ENCODE measurements at places on chromosomes 7 and 10.
A peak's percentile ranks its signal among the peaks of the same experiment; 100 is the strongest.

DNA sequence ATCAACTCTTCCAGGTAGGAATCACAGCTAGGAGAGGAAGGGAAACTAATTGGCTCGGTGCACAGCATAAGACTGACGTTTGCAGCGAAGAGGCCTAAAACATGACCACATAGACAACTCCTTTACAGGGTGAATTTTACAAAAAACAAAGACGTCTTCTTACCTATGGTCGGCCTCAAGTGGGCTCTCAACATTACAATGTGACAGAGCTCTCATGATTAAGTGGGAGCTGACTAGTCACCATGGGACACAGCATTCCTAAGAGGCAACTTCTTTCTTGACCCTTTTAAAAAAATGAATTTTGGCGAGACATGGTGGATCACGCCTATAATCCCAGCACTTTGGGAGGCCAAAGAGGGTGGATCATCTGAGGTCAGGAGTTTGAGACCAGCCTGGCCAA lies 4.6 kb downstream of the PDIA4 start:
- no peak for DNase-seq

GRCh38 chr10:36766415-36766810 lies 359.0 kb upstream of the ANKRD30A start:
- DNase-seq: no peak

DNA sequence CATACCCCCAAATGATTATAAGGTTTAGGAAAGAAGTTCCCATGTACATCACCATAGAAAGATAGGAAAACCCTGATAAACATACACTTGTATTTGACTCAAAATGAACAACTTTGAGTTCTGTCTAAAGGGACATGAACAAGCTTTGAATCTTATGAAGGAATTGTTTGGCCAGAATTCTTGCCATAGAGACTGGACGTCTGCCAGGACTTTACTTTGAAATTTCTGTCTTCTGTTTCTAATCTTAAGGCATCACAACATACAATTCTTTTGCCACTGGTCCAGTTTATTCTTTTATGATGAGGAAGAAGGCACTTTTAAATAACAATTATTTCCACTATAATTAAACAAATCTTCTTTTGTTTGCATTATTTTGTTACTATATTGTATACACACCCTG lies 26.2 kb upstream of the CYP26C1 start:
- DNase-seq: no peak

GRCh38 chr7:151432658-151433521 lies 7.1 kb downstream of the CRYGN start:
- DNase-seq: no peak

DNA sequence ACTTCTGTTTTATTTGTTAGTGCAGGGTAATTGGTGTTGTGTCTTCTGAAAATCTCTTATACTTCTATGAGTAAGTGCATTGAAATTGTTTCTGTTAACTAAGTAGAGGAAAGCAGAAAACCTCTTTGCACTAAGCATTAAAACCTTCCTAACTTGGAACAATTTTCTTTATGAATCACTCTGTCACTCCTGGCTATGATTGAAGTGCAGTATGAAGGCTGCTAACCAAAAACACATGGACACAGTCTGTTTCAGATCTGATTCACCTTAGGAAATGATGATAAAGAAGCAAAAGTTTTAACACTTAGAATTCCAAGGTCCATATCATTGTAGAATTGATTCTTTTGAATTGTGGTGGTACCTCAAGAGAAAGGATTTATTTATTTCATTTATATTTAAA lies 41.9 kb downstream of the MET start:
- DNase-seq: peak; percentile 26

DNA sequence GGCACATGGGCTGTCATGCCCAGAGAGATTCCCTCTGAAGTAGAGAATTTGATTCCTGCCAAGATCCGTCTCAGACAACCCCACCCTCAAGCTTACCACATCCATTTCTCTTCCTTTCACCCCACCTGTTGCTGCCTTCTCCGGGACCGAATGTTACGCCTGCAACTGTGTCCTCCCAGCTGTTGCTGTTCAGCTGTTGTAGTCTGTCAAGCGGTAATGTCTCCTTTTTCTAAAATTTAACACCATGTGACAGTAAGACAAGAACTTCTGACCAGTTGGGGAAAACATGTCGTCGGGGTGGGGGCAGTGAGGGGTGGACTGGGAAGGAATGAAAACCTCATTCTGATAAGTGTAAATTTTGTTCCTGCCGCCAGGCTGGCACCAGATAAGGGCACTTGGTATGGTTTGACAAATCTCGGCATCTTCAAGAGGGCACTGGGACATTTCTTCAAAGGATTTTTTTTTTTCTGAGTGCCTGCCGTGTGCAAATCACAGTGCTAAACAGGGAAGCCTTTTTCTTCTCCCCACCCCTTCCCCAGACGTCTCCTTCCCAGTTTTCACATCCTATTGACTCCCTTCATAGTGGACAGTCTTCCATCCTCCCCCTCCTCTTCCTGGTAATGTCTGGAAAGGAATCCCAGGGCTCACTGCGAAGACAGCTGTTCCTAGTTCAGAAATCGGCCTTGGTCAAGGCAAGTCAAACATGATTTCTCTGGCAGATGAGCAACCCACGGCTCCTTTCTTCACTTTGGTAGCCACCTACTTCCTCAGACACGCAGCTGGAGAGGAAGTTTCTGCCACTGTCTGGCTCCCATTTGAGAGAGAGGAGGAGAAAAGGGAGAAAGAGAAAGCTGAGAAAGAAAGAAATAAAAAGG lies 5.0 kb upstream of the CELF2 start:
- no peak for DNase-seq

- DNase-seq: no peak
These were observed 205.9 kb upstream of the PPP2R2D start for GRCh38 chr10:131694781-131695495.

DNA sequence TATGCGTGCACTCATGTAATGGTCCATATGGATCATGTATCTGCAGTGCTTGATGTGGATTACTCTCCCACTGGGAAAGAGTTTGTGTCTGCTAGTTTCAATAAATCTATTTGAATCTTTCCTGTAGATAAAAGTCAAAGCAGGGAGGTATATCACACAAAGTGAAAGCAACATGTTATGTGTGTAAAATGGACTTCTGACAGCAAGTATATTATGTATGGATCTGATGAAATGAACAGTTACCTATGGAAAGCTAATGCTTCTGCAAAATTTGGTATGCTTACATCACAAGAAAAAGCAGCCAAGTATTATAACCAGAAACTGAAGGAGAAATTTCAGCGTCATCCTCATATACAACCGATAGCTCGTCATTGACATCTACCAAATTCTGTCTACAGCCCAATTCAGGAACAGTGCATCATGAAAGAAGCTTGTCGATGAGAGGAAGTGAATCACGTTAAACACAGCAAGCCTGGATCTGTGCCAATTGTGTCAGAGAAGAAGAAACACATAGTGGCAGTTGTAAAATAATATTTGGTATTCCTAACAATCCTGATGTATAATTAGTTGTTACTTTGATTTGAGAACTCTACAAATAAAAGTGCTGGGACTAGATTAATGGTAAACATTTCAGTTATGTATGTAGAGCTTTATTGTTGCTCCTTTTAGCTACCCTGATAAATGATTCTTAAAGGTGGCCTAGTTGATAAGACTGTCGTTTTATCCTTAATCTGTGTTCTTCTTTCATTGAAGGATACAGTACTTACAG lies 14.2 kb upstream of the SYPL1 start:
- DNase-seq: no peak

- no peak for DNase-seq
These were observed 168.8 kb downstream of the TCF7L2 start for GRCh38 chr10:113118882-113119281.

- DNase-seq: peak; percentile 76
These were observed 60.7 kb downstream of the TMEM209 start for GRCh38 chr7:130144312-130145171.

Measured in AG20443 (cell line).